ENCODE measurements at places on chromosomes 4 and X.

DNA sequence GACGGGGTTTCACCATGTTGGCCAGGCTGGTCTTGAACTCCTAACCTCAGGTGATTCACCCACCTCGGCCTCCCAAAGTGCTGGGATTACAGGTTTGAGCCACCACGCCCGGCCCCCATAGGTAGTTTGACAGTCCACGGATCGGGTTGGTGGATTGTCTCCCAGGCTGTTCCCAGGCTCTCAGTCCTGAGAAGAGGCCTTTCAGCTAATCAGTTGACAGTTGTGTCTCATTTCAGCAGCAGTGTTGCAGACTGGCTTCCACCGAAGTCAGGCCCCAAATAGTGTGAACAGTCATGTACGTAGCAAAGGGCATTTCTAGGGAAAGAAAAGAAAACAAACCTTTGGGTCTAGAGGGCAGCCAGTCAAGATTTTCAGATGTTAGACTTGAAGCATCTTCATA lies 102.4 kb upstream of the TLR3 start:
- no peak for DNase-seq

- DNase-seq: no peak
Measured at GRCh38 chr4:9904976-9905587, 116.2 kb downstream of the SLC2A9 start.

DNA sequence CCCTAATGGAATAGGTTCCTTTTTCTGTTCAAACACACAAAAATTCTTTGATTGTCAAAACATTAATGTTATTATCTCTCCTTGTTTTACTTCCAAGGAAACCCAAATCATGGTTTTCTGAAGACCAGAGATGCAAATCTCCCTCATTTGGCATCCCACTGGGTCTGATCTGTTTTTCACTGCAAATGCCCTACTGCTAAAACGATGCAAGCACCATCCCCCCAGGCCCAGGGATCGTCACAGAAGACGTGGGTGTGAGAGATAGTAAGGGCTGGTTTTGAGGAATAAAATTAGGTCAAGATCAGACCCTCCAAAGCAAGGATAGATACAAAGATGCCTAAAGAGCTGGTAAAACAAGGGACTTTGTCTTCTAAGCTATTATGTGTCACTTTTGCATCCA lies 33.6 kb downstream of the GSPT2 start:
- no peak for DNase-seq

- DNase-seq: no peak
Measured at GRCh38 chrX:10516781-10517322, 103.5 kb downstream of the MID1 start.

DNA sequence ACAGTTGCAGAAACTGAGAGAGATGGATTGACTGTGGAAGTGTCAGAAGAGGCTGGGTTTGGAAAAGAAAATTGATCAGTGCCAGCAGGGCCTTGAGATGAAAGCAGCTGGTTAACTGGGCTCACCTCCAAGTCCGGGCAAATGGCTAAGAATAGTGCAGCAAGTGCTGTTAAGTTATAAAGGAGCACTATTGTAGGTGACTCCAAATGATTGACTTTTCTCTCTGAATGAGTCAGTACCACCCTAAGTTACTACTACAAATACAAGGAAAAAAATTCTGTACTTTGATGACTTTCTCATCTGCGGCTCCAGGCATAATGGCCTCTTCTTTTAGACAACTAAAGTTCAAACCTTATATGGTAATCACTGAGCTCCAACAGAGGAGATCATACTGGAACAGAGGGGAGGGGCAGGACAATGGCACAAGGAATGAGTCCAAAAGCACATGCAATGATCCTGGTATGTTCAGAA lies 733.4 kb upstream of the INTU start:
- no peak for DNase-seq

GRCh38 chr4:137387924-137388323 lies 144.4 kb downstream of the PCDH18 start:
- DNase-seq: no peak

DNA sequence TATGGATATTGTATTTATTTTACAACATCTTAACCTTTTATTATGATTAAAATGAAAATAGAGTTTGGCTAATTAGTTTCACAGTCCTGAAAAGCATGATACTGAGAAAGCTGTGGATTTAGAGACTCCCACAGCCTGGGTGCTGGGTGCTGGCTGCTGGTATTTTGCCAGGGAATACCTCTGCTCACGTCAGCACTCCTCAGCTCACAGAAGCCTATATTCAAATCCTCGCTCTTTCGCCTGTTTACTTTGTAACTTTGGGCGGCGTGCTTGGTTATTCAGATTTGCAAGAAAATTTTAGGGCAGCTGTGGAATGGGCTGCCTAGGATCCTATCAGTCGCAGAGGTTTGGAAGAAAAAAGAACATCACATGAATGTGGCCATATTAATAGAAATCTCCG lies 261.8 kb downstream of the DCTD start:
- no peak for DNase-seq

DNA sequence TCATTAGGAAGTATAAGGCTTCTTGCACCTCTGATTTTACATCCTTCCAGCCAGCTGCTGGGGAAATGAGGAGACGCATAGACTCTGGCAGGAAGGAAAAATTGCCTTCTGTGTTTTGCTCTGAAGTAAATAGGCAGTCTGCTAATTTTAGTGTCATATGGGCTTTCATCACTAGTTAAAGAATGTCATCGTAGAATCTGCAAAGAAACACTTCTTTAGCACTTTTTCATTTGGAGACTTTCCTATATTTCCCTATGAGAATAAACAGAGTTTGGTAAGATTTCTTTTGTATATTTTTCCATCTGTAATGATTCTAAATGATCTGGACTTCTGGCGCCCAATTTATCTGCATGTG lies 3.3 kb downstream of the ADGRL3 start:
- no peak for DNase-seq

- peak; percentile 11 for DNase-seq
Measured at GRCh38 chr4:113760094-113760794, 1.3 kb downstream of the CAMK2D start.

DNA sequence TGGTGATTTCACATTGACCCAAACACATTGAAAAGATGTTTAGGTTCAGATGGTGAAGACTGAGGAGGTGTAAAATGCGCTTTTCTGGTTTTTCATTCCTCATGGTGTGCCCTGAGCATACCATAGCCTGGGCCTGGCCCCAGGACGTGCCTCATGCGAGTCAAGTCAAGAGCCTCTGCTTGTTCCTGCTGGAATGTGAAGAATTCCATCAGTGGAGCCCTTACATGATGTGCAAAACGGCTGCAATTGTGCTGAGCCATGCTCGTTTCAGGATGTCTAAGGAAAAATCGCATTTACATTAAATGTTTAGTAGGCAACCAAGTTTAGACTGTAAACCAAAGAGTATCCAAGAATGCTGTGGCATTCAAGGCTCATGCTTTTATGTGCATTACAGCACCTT lies 34.9 kb downstream of the GYG2 start:
- DNase-seq: no peak

GRCh38 chr4:165604181-165604580 lies 225.4 kb downstream of the CPE start:
- DNase-seq: no peak

DNA sequence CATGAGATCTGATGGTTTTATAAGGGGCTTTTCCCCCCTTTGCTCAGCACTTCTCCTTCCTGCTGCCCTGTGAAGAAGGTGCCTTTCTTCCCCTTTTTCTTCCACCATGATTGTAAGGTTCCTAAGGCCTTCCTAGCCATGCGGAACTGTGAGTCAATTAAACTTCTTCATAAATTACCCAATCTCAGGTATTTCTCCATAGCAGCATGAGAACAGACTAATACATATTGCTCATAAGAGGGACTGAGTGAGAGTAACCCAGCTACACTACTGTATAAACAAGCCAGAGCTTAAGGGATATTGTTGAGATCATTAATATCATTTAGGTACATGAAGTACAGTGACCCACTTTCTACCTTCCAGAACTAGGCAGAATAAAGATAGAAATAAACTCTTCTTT lies 102.9 kb downstream of the TEX13A start:
- DNase-seq: no peak

DNA sequence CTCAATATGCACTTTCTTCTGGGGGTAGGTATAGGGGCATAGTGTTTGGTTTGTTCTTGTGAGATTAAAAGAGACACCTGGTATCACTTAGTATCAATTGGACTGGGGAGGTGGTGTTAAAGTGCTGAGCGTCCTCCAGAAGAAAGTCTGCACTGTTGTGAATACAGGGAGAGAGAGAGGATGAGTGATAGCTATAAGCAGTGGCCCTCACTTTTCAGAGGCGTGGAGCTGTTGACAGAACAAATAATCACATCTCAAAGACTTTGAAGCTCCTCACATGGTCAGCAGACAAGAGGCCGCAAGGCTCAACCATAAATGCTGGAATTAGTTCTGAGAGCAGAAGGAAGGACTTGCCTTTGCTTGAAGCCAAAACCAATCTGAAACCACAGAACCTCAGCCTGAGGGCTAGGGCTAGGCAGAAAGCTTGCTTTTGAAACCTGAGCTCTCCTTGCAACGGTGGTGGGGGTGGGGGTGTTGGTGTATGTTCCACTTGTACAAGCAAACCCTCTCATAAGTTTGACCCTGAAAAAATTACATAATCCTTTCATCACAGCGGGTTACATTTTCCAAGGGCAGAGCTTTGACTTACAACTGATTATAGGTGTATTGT lies 123.2 kb upstream of the SCML1 start:
- no peak for DNase-seq

GRCh38 chr4:15702941-15703403 lies at the start of gene BST1:
Gene BST1, plus strand, starts transcription at chr4:15703065. Its CDS starts 80 bp downstream, at chr4:15703145.
- DNase-seq: no peak

DNA sequence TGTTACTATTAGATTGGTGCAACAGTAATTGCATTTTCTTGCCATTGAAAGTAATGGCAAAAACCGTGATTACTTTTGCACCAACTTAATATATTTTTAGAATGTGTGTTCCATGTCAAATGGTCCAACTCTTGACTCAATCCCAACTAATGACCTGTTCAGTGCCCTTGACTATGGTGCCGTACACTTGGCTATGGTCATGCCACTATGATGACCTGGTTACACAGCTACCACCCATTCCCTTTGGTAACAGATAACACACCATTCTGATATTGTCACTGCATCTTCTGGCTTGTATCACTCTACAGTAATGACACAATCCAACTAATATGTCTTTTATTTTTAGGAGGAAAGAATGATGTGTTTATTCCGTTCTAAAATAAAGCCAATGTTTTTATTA lies 469.4 kb downstream of the DMD start:
- DNase-seq: no peak

DNA sequence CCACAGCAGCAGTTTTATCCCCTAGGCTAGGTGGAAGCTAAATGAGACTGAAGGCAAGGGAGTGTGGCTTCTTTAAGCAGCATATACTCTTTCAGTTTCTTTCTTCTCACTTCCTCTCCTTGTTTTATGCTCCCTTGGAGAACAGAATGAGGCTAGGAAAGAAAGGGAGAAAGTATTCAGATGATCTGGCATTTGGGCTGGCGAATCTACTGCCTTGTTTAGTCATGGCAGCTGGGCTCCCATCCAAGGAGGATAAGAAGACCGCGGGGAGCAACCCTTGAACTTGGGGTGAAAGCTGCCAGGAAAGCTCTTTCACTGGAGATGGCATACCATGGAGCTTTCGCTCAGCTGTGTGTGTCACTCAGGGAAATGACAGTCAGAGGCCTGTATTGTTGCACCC lies 72.1 kb downstream of the ARHGEF38 start:
- no peak for DNase-seq

DNA sequence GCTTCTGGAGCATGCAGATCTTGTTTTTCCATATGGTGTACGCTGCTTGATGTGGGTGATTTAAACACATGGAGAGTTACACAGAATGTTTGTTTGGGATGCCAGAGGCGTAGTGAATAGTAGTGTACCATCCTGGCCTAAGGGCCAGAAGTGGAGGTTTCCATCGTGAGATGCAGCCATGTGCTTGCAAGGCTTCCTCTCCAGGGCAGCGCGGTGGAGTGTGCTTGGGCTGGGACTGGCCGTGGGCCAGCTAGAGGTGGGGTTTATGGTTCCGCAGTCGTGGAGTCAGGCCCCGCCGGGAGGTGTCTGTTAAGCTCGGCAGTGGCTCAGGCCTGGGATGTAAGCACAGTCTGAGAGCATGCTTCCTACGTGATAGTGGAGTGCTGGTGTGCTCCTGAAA lies 14.0 kb downstream of the STOX2 start:
- no peak for DNase-seq

DNA sequence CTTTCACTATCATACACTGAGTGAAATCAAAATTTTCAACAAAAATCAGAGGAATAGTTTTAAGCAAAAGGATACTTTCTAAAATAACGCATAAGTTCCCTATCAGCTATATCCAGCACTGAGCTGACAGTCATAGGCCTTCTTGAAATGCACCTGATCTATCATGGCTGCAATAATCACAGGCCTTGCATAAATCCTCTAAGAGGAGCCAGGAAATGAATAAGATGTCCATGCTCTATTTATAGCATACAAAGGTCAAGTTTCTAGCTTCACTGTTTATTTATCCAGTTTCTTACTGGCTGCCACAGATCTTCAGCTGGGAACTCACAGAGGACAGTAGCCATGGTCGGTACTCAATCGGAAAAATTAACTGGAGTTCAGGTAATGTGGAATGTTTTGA lies 235.9 kb upstream of the DMD start:
- no peak for DNase-seq

- no peak for DNase-seq
Measured at GRCh38 chr4:111991797-111992196, 153.5 kb upstream of the FAM241A start.

- DNase-seq: no peak
Measured at GRCh38 chr4:42216664-42217063, 64.2 kb upstream of the BEND4 start.

DNA sequence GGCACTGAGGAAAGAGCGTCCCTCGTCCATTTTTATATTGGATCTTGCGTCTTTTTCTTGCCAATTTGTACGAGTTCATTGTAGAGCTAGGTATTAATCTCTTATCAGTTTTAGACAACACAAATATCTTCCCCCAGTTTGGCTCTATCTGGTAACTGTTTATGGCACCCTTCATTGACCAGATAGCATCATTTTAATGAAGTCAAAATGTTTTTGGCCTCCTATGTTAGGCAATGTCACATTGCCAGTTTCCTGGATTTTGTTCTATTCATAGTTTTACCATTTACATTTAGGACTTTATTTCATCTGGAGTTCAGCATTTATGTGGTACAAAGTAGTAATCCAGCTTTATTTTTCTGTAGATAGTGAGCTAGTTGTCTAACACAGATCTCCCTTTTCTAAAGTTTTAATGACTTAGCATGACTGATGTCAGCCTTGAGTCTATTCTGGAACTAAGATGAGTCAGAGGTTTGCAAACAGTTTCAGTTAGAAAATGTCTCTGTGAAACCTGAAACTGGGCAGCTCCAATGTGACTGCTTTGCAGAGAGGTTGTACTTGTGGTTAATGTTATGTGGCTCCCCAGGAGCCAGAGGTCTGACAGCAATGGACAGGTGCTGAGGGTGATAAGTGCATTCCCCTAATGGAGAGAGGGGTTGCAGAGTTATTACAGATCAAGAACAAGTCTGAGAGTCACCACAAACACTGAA lies 5.3 kb upstream of the STBD1 start:
- no peak for DNase-seq

- DNase-seq: no peak
Measured at GRCh38 chrX:79630033-79631009, 263.2 kb upstream of the ITM2A start.
